Activated naive CD8-positive, alpha-beta T cell treated with anti-CD3 and anti-CD28 coated beads, Interleukin-2, amount 50 U/mL, for 24 hours (primary cell): ENCODE measurements at places on chromosomes 4 and X.
A peak's percentile ranks its signal among the peaks of the same experiment; 100 is the strongest.

DNA sequence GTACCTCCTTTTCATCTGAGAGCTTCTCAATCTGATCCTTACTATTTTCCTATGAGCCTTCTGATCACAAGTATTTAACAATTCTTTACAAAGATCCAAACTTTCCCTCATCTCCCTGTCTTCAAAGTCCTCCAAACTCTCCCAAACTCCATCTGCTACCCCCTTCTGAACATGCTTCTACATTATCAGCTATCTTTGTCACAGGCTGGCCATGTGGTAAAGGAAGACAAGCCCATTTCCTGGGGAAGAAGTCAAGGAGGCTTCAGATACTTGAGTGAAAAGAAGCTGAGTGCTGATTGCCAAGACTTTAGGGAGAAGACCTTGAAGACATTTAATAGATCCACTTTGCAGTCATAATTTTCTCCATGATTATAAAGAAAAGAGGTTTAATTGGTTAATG, 231.4 kb downstream of the CWH43 start:
- DNase-seq = no peak

DNA sequence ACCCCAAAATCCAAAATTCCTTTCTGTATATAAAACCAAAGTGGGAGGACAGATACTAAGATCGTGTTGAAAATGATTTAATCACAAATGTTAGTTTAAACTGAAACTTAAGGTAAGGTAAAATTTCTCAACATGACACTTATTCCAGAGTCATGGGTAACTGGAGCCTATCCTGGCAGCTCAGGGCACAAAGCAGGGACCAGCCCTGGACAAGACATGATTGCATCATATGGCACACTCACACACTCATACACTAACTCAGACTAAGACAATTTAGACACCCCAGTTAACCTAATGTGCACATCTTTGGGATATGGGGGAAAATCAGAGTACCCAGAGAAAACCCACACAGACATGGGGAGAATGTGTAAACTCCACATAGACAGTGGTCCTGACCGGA, 244.1 kb upstream of the TEX13A start:
- no peak for DNase-seq

DNA sequence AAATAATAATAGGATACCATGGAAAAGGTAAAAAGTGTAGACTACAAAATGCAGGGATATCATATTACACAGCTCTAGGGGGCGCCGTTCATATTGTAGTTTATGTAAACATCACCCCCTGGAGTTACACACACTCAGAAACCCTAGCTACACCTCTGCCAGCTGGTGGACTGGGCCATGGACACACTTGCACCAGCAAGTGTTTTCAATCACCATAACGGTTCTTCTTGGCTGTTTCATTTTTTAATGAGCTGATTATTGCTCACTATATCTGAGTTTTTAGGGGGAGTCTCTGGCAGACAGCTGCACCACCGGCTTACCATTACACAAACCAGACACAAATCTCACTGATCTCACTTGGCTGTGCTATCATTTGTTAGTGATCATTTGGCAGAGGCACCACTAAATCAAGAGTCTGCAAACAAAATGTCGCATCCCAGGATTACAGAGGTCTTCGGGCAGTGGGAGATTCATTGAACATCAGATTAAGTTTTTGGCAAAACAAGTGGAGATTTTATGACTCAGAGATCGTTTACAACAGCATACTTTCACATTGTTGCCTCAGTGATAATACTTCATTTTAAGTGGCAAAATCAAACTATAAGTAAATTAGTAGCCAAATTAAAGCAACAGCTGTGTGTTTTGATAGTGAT, 185.7 kb downstream of the UNC5C start:
- peak; percentile 2 for DNase-seq

- no peak for DNase-seq
Observed at GRCh38 chrX:105302246-105302645, 81.8 kb upstream of the TEX13A start.

GRCh38 chr4:30866346-30866745, 146.2 kb downstream of the PCDH7 start:
- no peak for DNase-seq

DNA sequence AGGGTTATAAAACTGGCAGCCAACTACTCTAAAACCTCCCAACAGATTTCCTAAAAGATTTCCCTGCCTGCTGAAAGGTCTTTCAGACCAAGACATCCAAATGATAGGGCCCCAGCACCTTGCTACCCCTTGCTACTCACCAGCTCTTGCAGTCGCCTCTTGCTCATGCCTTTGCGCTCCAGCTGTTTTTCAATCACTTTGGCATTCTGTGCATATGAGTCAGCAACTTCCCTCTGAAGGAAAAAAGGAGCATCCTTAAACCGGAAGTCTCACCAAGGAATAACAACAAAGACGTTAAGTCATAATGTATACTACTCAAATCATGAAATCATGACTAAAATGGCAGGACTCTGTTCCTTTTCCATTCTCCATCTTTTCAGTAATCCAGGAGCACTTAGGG, 24.0 kb downstream of the STEEP1 start:
- no peak for DNase-seq

DNA sequence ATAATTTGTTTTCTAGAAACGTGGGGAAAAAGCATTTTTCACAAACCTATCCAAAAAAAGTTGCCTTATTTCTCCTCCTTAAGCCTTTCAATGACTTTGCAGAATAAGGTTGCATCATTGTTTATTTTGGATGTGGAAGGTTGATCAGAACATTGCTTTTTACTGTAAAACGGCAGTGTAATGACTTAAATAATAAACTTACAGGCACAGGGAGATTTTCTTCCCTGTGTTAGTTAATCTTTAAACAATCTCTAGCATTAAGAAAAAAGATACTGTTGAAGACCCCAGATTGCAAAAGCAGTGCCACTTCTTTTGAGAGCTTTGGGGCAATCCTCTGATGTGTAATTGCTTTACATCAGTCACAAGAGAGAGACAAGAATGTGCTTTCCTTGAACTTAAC, 153.4 kb downstream of the ARX start:
- DNase-seq = no peak

GRCh38 chr4:90121676-90122354, 5.4 kb upstream of the CCSER1 start:
- no peak for DNase-seq

- DNase-seq = no peak
Observed at GRCh38 chr4:62618042-62618441, 1417.9 kb downstream of the ADGRL3 start.

GRCh38 chr4:30722359-30723200, 2.4 kb downstream of the PCDH7 start:
- no peak for DNase-seq

DNA sequence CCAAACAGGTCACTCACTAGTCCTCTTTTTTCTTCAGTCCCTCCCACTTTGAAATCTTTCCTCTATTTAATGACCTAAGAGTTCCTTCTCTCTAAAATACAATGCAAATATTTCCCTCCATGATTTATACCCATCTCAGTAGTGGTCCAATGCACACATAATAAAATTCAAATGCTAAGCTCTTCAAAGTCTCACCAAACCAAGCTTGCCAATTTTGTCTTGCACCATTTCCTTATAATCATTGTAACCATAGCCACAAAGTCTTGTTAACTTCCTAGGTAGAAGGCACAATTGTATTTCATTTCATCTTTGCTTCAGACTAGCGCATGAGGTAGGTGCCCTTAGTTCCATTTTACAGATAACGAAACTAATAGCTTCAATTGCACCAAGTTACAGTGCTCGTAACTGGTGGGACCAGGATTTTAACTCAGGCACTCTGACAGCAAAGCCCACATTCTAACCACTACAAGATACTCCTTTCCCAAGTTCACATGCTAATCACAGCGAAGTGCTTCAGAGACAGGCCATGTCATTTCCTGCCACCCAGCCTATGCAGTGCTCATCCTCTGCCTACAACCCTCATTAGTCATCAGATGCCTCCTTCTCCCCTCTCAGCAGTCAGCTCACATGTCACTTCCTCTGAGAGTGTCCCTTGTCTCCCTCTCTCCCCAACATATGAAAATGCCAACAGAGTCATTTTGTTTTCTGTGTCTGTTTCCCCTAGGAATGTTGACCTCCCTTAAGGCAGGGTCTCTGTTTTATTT, 66.9 kb upstream of the PPARGC1A start:
- DNase-seq = no peak

- DNase-seq = no peak
Observed at GRCh38 chr4:77188498-77189220, 31.7 kb downstream of the CCNG2 start.

DNA sequence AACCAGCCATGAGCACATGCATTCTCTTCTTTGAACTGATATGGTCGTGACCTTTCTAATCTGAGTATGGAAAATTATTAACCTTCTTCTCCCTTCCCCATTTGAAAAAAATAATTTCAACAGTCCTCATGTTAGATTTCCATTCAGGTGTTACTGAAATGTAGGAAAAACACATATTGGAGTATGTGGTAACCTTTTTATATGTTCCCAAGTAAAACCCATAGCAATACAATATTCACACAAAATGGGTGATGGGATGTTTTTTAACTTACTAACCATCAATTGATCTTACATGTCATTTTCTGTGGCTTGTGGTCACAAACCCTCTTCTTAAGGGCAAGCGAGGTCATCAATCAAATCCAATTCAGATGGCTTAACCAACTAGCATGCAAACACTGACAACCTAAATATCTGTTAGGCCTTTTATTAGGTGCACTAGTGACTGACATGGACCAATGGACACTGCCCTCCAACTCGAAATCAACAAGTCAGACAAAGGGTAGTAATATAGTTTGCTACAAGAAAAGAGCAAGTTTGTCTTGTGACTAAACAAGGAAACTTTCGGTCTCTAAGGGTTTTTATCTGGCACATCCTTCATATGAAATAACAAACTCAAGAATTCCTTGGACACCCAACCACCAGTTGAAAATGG, 74.3 kb downstream of the CAMK2D start:
- no peak for DNase-seq

DNA sequence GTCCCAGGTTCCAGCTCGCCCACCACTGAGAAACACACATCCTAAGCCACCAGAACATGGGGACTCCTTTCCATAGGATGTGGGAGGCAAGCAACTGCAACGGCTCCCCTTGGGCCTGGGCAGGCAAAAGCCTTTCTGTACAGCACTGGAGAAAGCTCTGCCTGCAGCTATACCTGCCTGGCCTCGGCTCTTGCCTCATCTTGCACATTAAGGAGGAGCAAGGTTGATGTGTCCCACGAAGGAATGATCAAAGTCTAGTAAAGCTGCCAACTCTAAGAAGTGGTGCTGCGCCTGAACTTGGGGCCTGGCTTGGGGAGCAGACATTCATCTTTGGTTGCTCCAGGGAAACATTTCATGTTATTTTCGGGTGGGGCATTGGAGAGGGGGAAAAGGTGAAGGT, 19.6 kb downstream of the CCNG2 start:
- DNase-seq = no peak

- DNase-seq = no peak
Observed at GRCh38 chr4:130511776-130512175, 1415.8 kb downstream of the C4orf33 start.

- no peak for DNase-seq
Observed at GRCh38 chr4:15010038-15010585, 7.8 kb downstream of the CPEB2 start.

- DNase-seq = no peak
Observed at GRCh38 chr4:34800953-34801352, 1443.4 kb downstream of the ARAP2 start.

DNA sequence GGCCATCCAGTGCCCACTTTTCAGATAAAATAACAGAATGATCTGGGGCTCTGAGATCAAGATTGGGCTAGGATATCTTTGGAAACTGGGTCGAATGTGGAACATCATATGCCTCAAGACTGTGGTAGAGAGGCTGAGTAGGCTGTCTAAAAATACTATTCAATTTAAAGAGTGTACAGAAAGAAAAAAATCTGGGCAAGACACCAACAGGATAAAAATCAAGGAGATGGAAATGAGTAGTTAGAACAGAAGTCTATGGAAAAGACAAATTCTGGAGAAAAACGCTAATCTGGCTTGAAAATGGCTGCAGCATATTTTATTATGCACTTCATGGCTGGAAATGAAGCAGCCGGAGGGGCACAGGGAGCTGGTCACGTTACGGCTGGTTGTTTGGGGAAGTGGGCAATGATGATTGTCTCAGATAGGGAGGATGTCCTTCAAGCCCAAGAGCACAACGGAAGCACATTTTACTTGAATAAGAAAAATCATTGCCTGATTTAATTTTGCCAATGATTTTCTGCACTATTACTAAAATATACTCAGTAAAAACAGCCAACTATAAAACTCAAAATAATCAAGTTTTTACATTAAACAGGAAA, 27.1 kb upstream of the MAPK10 start:
- DNase-seq = no peak

GRCh38 chr4:11698846-11699590, 270.3 kb upstream of the HS3ST1 start:
- DNase-seq = no peak

DNA sequence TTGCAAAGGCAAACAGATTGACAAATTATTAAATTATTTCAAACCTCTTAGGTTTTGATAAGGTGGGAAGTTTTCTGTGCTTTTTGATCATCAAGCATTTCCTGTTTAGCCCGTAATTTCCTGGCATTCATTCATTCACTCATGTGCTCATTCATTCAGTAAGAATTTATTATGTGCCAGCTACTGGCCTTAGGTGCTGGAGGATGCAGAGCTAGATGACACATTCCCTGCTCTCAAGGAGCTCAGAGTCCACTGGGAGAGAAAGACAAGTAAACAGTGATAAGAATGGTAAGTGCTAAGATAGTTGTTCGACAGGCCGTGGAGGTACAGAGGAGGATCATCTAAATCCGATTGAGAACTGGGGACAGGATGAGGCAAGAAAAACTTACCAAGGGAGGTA, 153.0 kb downstream of the DCTD start:
- no peak for DNase-seq

DNA sequence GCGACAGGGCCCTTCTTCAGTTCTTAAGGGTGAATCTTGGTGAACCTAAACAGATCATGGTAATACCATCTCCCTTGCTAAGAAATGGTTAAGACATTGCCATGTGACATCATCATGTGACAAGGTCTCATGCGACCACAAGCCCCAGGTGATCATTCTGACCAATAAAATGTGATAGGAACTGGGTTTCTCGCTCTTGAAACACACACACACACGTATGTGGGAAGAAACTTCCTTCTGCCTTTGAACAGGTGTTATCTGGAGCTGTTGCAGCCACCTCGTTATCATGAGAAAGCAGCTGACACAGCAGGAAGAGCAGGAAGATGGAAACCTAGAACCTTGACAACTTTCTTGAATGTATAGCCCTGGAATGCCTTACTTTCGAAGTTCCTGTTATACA, 10.2 kb downstream of the SOD3 start:
- DNase-seq = no peak

- DNase-seq = no peak
Observed at GRCh38 chr4:38049545-38050170, 89.5 kb downstream of the PTTG2 start.

- no peak for DNase-seq
Observed at GRCh38 chrX:10102046-10102704, 54.6 kb upstream of the CLCN4 start.

- no peak for DNase-seq
Observed at GRCh38 chr4:2116687-2117400, 57.7 kb downstream of the NAT8L start.

GRCh38 chrX:129618997-129619396, 35.8 kb downstream of the APLN start:
- DNase-seq = no peak
